Motor neuron (in vitro differentiated cells): ENCODE measurements at places on chromosomes 2 and 18. TPM values are rescaled to one million over a fixed set of nuclear protein-coding genes. Genes with fewer than 3 reads are reported as not detected.
A peak's percentile ranks its signal among the peaks of the same experiment; 100 is the strongest.

The ABCG8 gene
- 0.66 and 0.68 TPM in 2 replicates for total RNA-seq

GRCh38 chr18:8215741-8216140, 393.5 kb upstream of the RAB12 start:
- no peak for ATAC-seq

DNA sequence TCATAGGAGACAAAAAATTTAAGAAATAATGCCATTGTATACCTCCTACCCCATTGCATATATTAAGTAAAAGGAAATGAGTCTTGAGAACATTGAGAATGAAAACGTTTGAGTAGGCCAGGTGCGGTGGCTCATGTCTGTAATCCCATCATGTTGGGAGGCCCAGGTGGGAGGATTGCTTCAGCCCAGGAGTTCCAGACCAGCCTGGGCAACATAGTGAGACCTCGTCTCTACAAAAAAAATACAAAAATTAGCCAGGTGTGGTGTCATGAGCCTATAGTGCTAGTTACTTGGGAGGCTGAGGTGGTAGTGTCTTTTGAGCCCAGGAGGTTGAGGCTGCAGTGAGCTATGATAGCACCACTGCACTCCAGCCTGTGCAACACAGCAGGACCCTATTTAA, 107.7 kb upstream of the MGAT5 start:
- no peak for ATAC-seq

DNA sequence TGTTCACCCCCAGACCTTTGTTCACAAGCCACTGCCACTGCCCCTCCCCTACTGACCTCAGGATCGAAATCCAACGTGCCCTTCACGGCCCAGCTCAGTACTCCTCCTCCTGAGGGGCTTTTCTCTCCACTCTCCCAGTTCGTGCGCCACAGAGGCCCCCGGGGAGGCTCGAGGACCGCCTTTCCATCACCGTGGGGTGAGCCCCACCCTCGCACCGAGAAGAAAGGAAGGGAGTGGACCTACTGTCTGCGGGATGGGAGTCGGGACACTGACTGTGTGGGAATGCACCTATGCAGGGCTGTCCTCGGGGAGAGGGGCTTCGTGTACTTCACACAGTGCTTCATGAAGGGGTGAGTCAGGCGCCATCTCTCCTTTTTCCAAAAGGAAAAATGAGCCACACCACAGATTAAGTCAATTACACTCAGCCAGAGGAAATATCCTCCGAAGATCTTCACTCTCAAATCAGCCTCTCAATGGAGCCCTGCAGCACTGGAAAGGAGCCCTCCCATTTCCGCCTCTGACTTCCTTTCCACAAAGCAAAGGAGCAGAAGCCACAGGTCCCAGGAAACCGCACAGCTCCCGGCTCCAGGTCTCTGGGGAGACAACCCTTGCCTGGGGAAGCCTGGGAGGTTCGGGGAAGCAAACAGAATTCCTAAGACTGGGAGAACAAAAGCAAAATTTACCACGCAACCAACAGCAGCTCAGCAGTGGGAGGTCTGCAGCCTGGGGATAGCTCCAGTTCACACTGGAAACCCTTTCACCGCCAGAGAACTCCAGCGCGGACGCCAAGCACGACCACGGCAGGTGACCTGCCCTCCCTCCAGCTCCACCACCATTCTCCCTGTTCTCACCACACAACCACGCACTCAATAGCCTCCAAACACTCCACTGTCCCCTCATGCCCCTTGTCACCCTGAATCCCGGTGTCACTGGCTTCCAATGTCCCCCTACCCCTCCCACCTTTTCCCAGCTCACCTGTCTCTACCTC, 21.6 kb downstream of the ADCY3 start:
- no peak for ATAC-seq

The AKAIN1 gene
- not detected in 2 replicates for total RNA-seq

DNA sequence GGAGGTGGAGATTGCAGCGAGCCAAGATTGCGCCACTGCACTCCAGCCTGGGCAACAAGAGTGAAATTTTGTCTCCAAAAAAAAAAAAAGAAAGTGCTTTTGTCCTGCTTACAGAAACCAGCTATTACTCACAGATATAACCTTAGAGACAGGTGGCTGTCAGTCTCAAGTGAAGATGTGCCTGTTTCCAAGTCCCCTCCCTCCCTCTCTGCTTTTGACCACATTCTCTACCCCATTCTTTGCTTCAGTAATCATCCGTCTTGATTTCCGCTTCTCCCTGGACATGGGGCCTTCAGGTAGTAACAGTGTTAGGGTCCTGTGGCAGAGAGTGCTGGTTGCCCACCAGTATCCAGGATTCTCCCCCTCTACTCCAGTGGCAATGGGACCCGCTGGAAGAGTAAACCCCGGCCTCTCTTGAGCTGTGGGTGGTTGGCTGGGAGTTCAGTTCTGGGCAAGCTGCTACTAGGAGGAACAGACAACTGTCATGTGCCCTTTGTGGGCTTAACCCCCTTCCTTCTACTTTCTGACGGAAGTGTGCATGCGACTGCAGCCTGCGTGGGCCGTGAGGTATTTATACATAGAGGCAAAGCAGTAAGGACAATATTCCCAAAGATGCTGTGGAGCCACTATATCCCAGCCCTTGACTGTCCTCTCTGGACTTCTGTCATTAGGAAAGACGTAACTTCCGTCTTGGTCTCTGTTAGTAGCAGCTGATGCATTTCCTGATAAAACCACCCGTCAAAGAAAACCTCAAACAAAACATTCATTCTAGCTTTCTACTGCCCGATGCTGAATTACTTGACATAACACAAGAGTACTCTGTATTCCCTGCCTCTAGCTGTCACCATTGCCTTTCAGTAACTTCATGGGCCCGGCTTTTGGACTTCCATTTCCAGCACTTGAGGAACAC, 17.8 kb downstream of the PDCL3 start:
- ATAC-seq, result no peak

The SLC8A1 gene
- total RNA-seq, result 12.7 and 13.1 TPM in 2 replicates

DNA sequence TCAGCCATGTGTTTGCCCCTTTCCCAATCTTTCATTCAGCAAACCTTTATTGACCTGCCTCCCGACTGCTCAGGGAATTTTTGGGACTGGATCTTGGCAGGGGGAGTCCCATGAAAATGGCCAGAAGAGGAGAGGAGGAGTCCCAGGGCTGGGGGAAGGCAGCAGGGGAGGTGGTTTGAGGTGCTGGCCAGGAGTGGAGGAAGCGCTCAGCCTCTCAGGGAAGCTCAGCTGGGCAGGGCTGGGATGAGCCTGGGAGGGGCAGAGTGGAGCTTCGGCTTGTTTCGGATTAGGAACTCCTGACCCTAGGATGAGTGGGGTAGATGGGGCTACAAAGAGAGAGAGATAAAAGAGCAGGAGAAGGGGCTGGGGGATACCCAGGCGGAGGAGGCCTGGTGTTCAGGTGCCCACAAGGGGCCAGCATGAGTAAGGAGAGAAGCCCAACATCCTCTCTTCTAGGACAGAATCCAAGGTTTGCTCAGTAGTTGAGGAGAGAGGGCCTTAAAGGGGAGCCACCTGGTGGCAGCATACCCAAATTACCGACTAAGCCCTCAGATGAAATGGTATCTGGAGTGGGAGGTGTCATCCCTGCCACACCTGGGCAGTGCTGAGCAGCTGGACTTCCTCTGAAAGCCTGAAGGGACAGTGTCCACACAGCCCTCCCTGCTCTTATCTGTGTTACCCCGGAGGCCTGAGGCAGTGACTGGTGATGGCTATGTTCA, 91.1 kb downstream of the INHBB start:
- peak; percentile 83 for ATAC-seq

The IL36RN gene
- total RNA-seq, result 0.69 TPM in 1 of 2 replicates, not detected in the other
